ENCODE measurements at places on chromosomes 4 and X. TPM values are rescaled to one million over a fixed set of nuclear protein-coding genes. Genes with fewer than 3 reads are reported as not detected.
A peak's percentile ranks its signal among the peaks of the same experiment; 100 is the strongest.

- no peak overlapping the region for H3K4me3 ChIP-seq
- DNase-seq = no peak
- peaks cover 7% of the 10 kb centered on the region for H3K4me1 ChIP-seq
Observed at GRCh38 chr4:176358083-176358469, 38.3 kb downstream of the SPCS3 start.

The TLL1 gene
- total RNA-seq = not detected

GRCh38 chrX:54920610-54921426 lies at the start of gene TRO:
Gene TRO (plus strand): TSS chrX:54920824. CDS start chrX:54922247, 1,423 bp downstream.
- peak within 1 kb of the TSS; percentile 82 for H3K4me3 ChIP-seq
- peak; percentile 39 for DNase-seq
- H3K27me3 ChIP-seq = peaks cover 3% of the 10 kb centered on the region
- no peaks in the 10 kb centered on the region for H3K36me3 ChIP-seq

DNA sequence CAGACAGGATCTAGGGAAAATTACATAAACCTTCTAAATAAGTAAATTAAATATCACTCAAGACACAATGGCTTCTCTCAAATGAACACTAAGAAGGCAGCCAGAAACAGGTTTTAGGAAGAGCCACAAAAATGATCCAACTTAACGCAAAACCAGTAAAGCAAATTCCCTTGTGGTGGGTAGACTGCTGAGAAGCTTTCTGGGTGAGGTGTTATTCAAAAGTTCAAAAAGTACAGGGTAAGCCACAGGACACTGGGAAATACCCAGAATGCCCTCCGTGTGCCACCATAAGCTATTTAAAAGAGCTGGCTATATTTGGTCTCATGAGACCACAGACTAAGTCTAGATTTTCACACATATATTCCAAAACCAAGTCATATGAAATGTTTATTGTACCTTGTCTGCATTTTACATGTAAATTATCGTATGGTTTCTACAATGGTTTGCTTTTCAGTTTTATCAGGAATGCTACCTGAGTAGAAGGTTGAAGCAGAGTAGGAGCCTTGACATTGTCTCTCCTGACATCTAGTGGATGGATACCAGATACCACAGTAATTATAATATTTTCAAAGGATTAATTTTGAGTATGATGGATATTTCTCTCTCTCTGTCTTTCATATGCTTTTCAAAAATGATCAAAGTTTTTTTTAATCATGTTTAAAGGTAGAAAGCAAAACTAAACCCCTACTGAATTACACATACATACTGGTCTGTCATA lies 109.3 kb upstream of the KLHL13 start:
- H3K4me1 ChIP-seq = no peaks in the 10 kb centered on the region
- H3K4me3 ChIP-seq = no peak overlapping the region

DNA sequence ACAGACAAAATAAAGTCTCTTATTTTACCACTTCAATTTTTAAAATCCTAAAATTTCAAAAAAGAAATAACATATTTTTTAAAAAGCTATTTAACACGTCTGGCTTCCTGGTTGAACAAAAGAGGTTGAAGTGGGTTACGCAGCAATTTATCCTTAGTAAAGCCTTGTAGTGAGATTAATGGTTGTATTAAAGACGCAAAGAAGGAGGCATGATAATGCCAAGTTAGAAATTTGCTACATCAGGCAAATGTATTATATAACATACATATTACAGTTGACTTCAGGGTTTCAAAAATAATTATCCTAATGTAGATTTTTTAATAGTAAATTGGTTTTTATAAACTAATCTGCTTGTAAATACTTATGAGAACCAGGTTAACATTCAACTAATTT lies 35.3 kb downstream of the ANKRD17 start:
- DNase-seq = no peak
- H3K4me3 ChIP-seq = no peak overlapping the region
- peaks cover 20% of the 10 kb centered on the region for H3K4me1 ChIP-seq
- H3K27me3 ChIP-seq = no peaks in the 10 kb centered on the region

DNA sequence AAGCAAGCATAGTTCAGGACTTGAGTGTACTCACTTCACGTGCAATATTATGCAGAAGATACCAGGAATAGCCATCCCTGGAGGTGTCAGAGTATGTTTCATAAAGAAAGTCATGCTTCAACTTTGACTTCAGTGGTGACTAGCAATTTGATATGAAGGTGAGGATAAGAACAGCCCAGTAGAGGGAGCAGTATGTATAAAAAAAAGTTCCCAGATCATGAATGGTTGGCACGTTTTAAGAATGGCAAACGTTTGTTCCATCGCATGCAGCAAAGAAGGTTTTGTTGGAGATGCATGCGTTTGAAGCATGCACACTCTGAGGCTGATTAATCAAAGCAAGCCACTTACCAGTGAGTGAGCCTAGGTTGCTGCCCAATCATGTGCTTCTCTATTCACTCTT lies 33.5 kb upstream of the SLITRK4 start:
- DNase-seq = no peak
- H3K36me3 ChIP-seq = no peaks in the 10 kb centered on the region
- no peaks in the 10 kb centered on the region for H3K27me3 ChIP-seq
- no peak overlapping the region for H3K4me3 ChIP-seq

- no peak overlapping the region for H3K4me3 ChIP-seq
- H3K27ac ChIP-seq = no peak overlapping the region
- H3K36me3 ChIP-seq = peaks cover 3% of the 10 kb centered on the region
- DNase-seq = no peak
Observed at GRCh38 chr4:155371432-155372043, 5.2 kb downstream of the MAP9 start.

DNA sequence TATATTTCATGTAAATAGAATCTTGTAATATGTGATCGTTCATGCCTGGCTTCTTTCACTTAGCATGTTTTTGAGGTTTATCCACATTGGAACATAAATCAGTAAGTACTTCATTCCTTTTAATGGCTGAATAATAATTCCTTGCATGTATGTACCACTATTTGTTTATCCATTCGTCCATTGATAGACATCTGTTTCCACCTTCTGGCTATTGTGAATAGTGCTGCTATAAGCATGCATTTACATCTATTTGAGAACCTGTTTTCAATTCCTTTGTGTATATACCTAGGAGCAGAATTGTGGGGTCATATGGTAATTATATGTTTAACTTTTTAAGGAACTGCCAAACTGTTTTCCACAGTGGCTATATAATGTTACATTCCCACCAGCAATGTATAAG lies 356.7 kb upstream of the DIPK2B start:
- H3K27me3 ChIP-seq = peaks cover 3% of the 10 kb centered on the region
- peaks cover 1% of the 10 kb centered on the region for H3K36me3 ChIP-seq

The PABPC1L2B gene
- total RNA-seq = not detected

- no peaks in the 10 kb centered on the region for H3K4me1 ChIP-seq
- no peak for DNase-seq
- H3K27me3 ChIP-seq = no peaks in the 10 kb centered on the region
Observed at GRCh38 chr4:65893271-65893670, 223.0 kb upstream of the EPHA5 start.

DNA sequence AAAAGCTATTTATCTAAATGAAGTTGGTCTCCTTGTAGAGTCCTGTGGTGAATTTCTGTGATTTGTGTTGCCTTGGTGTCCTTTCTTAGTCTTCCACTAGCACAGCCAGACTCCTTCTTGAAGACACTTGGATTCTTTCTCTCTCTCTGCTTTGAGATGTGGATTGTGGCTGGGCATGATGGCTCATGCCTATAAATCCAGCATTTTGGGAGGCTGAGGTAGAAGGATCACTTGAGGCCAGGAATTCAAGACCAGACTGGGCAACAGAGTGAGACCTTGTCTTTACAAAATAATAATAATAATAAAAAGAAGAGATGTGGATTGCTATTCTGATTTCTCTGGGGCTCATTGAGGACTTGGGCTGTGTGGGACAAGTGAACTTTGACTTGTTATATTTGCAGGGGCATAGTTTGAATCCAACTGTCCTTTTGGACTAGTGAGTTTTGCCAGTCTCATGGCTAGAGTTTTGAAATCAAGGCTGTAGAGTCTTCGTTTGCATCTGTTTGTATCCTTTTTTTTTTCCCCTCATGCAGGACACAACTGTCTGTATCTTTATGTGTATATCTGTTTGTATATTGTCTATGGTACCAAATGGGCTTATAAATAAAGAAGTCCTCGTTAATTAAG lies 11.1 kb upstream of the SMIM14 start:
- no peak overlapping the region for H3K4me3 ChIP-seq
- peaks cover 2% of the 10 kb centered on the region for H3K27me3 ChIP-seq
- no peaks in the 10 kb centered on the region for H3K4me1 ChIP-seq

The KIF4A gene
- 44.7 TPM for total RNA-seq

The DCHS2 gene
- not detected for total RNA-seq

GRCh38 chr4:5824635-5825034 lies 68.3 kb downstream of the CRMP1 start:
- peaks cover 49% of the 10 kb centered on the region for H3K4me1 ChIP-seq
- no peak for DNase-seq
- H3K36me3 ChIP-seq = no peaks in the 10 kb centered on the region
- H3K27ac ChIP-seq = no peak overlapping the region

The MAGEA2B gene
- not detected for total RNA-seq

GRCh38 chrX:98338544-98338943 lies 1454.8 kb downstream of the RPA4 start:
- no peak overlapping the region for H3K27ac ChIP-seq
- no peak overlapping the region for H3K4me3 ChIP-seq
- no peaks in the 10 kb centered on the region for H3K27me3 ChIP-seq
- no peaks in the 10 kb centered on the region for H3K4me1 ChIP-seq

- H3K27ac ChIP-seq = no peak overlapping the region
- H3K4me3 ChIP-seq = no peak overlapping the region
- no peaks in the 10 kb centered on the region for H3K27me3 ChIP-seq
- no peaks in the 10 kb centered on the region for H3K36me3 ChIP-seq
- no peaks in the 10 kb centered on the region for H3K4me1 ChIP-seq
- no peak for DNase-seq
Observed at GRCh38 chrX:50111742-50112141, 89.1 kb downstream of the AKAP4 start.

GRCh38 chr4:180542445-180543100 lies 1700.6 kb upstream of the TENM3 start:
- H3K27ac ChIP-seq = no peak overlapping the region
- no peaks in the 10 kb centered on the region for H3K36me3 ChIP-seq
- DNase-seq = no peak
- H3K4me3 ChIP-seq = no peak overlapping the region

The LINC00632 gene
- not detected for total RNA-seq

GRCh38 chr4:79987401-79987800 lies 85.6 kb downstream of the ANTXR2 start:
- H3K36me3 ChIP-seq = peaks cover 69% of the 10 kb centered on the region
- no peak overlapping the region for H3K4me3 ChIP-seq
- peaks cover 15% of the 10 kb centered on the region for H3K4me1 ChIP-seq

DNA sequence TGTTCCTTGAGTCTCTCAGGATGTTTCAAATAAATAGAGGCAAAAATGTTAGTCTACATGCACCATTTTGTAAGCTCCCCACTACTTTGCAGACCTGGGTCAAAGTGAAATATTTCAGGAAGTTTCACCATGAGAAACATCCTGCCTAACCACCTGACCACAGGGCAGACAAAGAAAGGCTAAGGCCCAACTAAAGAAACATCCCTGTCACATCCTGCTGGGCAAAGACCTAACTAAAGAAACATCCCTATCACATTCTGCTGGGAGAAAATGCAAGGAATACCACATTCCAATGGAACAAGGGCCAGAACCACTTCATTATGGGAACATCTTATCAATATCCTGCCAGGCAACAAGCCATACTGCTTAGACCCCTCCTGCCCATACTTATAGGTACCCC lies 1303.4 kb downstream of the TECRL start:
- H3K27me3 ChIP-seq = no peaks in the 10 kb centered on the region
- H3K36me3 ChIP-seq = no peaks in the 10 kb centered on the region
- H3K4me3 ChIP-seq = no peak overlapping the region
- DNase-seq = no peak
- H3K4me1 ChIP-seq = no peaks in the 10 kb centered on the region

The SLC34A2 gene
- not detected for total RNA-seq

The MAB21L2 gene
- not detected for total RNA-seq

- no peaks in the 10 kb centered on the region for H3K36me3 ChIP-seq
- H3K4me1 ChIP-seq = no peaks in the 10 kb centered on the region
- no peak for DNase-seq
- no peaks in the 10 kb centered on the region for H3K27me3 ChIP-seq
Observed at GRCh38 chr4:21195682-21196081, 495.4 kb downstream of the PACRGL start.

The MGARP gene
- 0.20 TPM for total RNA-seq

GRCh38 chr4:88144866-88145300 lies 13.6 kb downstream of the ABCG2 start:
- no peak for DNase-seq
- peaks cover 19% of the 10 kb centered on the region for H3K27me3 ChIP-seq
- H3K36me3 ChIP-seq = no peaks in the 10 kb centered on the region
- no peaks in the 10 kb centered on the region for H3K4me1 ChIP-seq
- H3K27ac ChIP-seq = no peak overlapping the region

DNA sequence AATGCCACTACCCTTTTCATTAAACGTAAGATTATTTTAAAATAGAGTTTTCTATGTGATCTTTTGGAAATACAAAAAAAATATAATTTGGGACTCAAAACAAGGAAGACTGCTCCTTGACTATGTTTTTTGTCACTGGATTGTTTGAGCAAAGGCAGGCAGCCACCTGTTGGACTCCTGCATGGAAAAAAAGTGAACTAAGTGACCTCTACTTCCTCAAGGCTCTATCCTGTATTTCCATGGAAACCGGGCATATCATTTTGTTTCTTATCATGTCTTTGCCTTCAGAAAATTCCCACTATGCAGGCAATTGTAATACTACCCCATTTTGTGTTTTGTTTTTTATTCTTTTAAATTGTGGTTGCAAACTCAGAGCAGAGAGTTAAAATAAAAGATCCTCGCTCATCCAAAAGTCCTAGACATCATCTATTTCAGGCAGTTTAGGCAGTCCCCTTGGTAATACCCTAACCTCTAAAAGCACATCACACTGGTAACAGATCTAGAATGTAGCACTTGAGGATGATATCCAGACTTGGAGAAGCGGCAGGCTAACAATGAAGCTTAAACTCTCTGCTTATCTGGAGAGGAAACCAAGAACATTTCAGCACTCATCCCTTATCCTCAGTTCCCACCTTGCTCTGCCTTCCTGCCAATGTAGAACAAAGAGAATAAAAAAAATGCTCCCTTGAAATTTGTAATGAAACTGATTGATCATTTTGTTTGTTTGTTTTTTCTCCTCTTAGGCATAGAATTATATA lies 165.7 kb downstream of the BANK1 start:
- H3K36me3 ChIP-seq = no peaks in the 10 kb centered on the region
- H3K4me3 ChIP-seq = no peak overlapping the region
- no peak overlapping the region for H3K27ac ChIP-seq

- peaks cover 21% of the 10 kb centered on the region for H3K36me3 ChIP-seq
- peak within 1 kb of the TSS; percentile 100 for H3K27ac ChIP-seq
- H3K4me3 ChIP-seq = peak within 1 kb of the TSS; percentile 98
Observed at GRCh38 chr4:25862411-25863346, at the start of gene SEL1L3. Gene SEL1L3 (minus strand): TSS chr4:25862988. CDS start chr4:25862836, 152 bp downstream.

The TMEM31 gene
- total RNA-seq = not detected

- H3K4me1 ChIP-seq = peaks cover 13% of the 10 kb centered on the region
- DNase-seq = no peak
- H3K4me3 ChIP-seq = no peak overlapping the region
Observed at GRCh38 chr4:73734530-73735001, 5.8 kb upstream of the CXCL8 start.

All from activated CD8-positive, alpha-beta memory T cell treated with anti-CD3 and anti-CD28 coated beads, Interleukin-2, amount 10 ng/mL, durations not matched to agents 7 days and 5 days (primary cell).